CD4-positive, alpha-beta T cell treated with Interferon alpha-2 for 1 hour (primary cell): ENCODE measurements at places on chromosomes 4 and X.
A peak's percentile ranks its signal among the peaks of the same experiment; 100 is the strongest.

- DNase-seq: no peak
Observed at GRCh38 chr4:2408401-2408958, 10.0 kb downstream of the ZFYVE28 start.

- peak; percentile 64 for DNase-seq
Observed at GRCh38 chrX:154002215-154002719, 17.4 kb downstream of the IRAK1 start.

GRCh38 chrX:55129361-55129760, 40.5 kb downstream of the PAGE2 start:
- DNase-seq: no peak

DNA sequence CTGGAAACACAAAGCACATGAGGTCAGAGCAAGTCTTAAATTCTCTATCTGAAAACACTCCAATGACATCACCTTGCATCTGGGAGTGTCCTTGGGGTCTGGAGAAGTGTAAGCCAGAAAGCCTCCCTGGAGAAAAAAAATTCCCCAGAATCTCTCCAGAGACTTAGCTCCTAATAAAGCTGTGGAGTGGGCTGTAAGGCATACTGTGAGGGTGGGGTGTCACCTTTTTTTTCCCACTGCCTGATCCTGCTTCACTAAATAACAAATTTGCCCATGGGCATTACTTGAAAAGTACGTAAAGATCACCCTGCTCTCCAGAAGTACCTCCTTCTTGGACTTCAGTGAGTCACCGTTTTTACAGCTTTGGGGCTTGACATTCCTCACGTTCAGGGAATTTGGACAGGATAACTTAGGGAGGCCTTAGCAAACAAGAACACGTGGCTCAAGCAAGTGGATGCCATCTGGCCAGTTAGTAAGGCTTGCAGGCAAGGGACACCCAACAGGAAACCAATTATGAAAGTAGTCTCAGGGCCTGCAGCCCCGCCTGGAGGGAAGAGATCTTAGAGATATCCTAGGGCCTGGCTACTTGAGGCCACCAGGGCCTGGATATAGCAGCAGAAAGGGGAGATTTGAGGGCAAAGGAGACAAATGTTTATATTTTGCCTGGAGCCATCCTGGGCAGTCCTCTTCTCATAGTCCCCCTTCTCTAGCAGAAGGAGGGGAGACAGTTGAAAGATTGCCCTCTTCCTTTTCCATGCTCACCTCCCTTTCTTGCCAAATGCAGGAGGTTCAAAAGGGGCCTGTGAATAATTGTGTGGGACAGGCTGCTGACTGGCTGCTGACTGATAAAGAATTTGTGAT, 60.1 kb upstream of the PLAC1 start:
- DNase-seq: no peak

GRCh38 chr4:77701121-77701520, 95.5 kb downstream of the CXCL13 start:
- DNase-seq: no peak

DNA sequence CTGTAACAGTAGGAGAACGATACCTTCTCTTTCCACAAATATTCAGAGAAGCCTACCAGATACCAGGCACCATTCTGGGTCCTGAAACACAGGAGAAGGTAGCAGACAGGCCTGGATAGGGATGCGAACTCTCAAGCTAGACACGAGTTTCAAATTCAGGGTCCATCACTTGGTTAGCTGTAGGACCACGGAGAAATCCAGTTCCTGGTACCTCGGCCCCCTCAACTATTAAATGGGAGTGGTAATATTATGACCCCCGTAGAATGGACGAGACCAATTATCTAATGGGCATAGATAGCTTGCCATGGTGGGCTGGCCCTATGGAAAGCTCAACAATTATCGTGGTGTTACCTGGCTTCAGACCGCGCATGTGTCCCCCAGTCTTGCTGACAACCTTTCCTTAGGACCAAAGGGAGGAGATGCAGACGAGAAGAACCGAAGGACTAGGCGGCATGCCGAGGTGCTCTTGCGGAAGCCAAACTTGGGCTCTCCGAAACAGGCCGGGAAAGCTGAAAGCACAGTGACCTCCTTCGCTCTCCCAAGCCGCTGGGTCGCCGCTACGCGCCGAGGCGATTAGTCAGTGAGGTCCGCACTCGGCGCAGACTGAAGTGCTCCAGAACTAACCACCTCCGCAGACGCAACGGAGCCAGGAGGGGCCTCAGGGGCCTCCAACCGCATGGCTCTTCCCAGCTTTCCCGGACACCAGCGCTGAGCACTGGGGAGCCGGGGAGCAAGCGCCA, 19.6 kb downstream of the NKX3-2 start:
- no peak for DNase-seq

DNA sequence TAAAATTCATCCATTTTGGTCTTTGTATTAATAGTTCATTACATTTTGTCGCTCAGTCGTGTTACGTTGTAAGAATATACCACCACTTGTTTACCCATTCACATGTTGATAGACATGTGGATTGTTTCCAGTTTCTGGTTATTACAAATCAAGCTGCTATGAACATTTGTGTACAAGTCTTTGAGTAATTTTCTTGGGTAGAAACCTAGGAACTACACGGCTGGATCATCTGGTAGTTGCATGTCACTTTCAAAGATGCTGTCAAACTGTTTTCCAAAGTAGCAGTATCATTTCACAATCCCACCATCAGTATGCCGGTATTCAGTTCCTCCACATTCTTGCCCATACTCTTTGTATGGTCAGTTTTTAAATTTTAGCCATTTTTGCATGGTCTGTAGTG, 98.0 kb downstream of the GASK1B start:
- no peak for DNase-seq

GRCh38 chr4:40132816-40133215, 64.0 kb upstream of the RHOH start:
- DNase-seq: no peak

- DNase-seq: no peak
Observed at GRCh38 chrX:71626576-71626975, 8.3 kb upstream of the CXCR3 start.

GRCh38 chr4:33054656-33055196, 2334.6 kb downstream of the PCDH7 start:
- DNase-seq: no peak

DNA sequence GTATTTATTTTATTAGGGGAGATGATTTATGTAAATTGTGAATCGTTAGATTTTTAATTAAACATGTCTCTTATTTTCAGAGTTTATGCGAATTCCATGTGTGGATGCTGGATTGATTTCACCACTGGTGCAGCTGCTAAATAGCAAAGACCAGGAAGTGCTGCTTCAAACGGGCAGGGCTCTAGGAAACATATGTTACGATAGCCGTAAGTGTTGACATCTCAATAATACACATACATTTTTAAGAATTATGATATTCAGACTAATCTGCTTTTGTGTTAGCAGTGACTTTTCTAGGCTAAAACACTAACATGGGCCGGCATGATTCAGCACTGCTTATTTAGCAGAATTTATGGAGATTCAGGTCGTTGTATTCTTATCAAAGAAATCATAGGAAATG, 91.2 kb downstream of the RAP1GDS1 start:
- no peak for DNase-seq

- DNase-seq: no peak
Observed at GRCh38 chr4:119728185-119728584, 99.6 kb upstream of the PDE5A start.

DNA sequence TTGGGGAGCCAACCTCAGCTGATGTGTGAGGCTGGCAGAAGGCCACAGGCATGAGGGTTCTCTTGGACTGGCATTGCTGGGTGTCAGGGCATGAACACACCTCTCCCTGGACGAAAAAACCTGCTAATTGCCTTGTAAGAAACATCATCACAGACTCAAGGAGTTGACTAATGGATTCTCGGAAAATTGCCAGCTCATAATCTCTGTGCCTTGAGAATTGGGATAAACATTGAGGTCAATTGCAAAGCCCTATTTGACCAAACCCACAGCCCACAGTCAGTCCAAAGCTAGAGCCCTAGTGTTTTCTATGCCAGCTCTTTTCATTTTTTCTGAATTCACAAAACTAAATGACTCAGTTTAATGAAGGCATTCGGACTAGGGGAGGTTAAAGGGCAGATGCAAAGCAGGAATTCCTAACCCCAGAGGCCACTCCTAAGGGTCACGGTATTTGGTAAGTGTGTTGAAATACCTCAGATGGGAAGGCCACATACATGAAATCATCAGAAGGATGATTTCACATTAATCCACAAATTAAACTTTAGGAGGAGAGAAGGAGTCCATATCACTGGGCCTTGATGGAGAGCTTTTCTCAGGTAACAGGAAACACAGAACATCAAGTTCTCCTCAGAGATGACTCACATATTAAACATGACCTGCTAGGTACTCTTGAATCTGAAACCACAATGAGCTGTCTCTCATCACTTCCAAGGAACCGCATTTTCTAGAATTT, 39.0 kb upstream of the RASL11B start:
- DNase-seq: peak; percentile 3

DNA sequence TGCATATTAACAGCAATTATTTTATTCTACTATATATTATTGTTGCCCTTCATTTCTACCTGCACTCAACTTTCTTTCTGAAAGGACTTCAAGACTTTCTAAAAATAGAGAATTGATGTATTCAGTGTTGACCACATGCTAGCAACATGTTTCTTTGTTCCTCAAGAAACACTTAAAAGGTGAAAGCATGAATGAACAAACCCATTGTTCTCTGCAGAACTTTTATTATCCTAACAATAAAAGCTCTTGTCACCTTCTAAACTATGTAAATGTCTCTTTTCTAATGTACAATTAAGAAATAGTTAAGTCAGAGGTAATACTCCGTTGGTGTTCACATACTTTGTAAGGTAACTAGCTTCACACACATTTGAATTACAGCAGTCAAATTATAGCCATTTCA, 638.7 kb downstream of the FSTL5 start:
- DNase-seq: no peak

DNA sequence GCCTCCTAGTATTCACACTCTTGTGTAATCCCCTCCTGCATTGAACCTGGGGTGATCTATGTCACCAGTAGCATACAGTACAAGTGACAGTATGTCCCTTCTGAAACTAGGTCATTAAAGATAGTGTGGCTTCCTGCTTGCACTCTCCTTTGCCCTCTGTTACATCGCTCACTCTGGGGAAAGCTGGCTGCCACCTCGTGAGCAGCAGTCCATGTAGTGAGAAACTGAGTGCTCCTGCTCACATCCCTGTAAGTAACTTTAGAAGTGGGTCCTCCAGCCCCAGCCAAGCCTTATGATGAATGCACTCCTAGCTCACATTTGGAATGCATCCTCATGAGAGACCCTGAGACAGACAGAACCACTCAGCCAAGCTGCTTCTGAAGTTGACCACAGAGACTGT, 89.8 kb upstream of the TNIP3 start:
- peak; percentile 68 for DNase-seq

GRCh38 chr4:6463311-6464289, 8.8 kb downstream of the PPP2R2C start:
- no peak for DNase-seq

DNA sequence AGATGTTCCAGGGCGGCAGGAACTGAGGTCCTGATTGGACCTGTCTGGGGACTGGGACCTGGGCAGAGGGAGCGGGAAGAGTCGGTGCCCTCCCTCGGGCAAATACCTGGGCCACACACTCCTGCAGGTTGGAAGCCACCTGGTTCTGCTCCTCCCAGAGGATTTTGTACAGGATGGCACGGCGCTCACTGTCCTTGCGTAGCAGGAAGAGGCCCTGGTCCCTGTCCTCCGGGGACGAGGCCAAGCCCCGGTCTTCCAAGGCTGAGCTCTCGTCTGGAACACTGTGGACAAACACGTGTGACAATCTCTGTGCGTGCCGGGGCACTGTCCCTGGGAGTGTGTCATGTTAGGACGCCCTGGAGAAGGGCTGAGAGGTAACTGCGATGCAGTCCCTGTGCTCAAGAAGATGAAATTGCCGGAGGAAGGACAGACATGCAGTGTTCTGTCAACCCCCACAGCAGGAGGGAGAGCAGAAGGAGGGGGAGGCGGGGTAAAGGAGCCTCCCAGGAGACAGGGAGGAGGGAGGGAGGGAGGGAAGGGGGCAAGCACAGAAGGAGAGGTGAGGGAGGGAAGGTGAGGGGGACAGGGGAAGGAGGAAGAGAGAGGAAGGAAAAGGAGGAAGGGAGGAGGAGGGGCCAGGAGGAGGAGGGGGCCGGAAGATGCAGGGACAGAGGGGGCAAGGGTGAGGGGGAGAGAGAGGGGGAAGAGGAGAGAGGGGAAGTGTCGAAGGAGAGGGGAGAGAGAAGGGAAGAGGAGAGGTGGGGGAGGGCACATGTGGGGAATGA, 29.0 kb downstream of the PDHA1 start:
- DNase-seq: no peak

DNA sequence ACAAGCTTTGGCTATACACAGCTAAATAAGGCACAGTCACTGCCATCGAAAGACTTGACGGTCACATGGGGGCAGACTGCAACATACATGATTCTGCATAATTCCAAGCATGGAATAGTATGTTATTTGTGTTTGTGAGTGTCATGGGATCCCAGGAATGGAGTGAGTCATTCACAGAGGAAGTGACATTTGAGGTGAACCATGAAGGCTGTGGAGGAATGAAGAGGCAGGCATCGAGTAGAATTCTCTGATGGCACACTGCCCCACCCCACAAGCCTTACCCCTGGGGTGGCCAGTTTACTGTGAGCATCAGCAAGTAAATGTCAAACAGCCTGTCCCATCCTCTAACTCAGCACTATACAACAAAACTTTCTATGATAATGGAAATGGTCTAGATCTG, 619.7 kb downstream of the MID1IP1 start:
- DNase-seq: no peak

- DNase-seq: no peak
Observed at GRCh38 chrX:139083191-139083590, 371.7 kb upstream of the FGF13 start.

GRCh38 chrX:98338544-98338943, 1454.8 kb downstream of the RPA4 start:
- no peak for DNase-seq

DNA sequence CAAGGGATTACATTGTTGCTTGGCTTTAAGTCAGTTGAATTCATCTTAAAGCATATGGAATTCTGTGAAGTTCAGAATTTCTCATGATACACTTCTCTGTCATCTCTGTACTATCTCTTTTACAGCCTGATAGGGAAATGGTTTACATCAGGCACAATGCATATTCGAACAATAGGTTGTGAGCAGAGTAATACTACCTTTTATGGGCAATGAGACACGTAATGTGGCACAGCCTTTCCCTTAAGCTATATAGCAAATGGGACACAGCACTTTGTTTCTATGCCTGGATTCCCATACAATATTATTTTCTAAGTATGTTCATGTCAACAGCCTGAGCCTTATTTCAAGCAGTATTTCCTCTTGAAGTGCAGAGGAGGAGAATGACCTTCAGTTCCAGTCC, 58.4 kb downstream of the SYNPO2 start:
- no peak for DNase-seq

DNA sequence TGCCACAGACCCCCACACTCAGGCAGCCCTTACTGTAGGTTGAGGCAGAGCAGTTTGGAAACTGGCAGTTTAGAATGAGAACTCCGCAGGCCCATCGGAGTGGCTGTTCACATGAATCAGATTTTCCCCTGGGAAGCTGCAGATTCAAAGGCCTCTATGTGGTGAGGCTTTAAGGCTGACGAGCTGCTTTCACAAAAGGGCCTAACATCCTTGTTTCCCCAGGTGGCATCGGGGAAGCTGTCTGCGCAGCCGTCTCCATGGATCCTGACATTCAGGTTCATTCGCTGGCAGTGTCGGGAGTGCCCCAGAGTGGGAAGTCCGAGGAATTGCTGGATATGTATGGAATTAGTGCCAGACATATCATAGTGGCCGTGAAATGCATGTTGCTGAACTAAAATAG, 33.7 kb downstream of the TKTL1 start:
- DNase-seq: no peak
